ENCODE measurements at places on chromosomes 11 and 22.

DNA sequence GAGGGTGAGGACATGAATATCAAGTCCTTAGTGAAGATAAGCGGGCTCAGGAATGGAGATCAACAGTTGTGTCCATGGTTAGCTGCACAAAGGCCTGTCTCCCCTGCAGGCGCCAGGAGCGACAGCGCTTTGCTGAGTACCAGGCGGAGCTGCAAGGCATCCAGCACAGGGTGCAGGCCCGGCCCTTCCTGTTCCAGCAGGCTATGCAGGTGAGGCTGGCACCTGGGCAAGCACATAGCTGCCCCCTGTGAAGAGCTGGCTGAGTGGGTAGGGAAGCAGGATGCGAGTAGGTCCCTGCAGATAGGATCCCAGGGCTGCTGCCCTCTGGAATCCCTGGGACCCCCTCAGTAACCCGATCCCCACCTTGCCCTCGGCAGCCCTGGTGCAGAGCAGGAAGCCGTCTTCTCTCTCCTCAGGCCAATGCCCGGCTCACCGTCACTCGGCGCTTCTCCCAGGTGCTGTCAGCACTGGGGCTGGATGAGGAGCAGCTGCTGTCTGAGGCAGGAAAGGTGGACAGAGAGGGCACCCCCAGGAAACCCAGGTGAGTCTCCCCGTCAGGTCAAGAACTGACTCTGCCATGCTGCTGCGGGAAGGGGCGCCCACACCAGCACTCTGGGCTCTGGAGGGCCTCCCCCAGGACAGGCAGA lies 2.6 kb upstream of the SART1 start:
- DNase-seq, result no peak

GRCh38 chr11:20966489-20966888 lies 297.1 kb downstream of the NELL1 start:
- DNase-seq, result no peak

- DNase-seq, result no peak
Observed at GRCh38 chr11:84963240-84963639, 663.9 kb downstream of the DLG2 start.

GRCh38 chr11:122139595-122139866 lies 23.5 kb upstream of the BLID start:
- no peak for DNase-seq

GRCh38 chr11:91981995-91982394 lies 242.6 kb upstream of the FAT3 start:
- DNase-seq, result no peak

DNA sequence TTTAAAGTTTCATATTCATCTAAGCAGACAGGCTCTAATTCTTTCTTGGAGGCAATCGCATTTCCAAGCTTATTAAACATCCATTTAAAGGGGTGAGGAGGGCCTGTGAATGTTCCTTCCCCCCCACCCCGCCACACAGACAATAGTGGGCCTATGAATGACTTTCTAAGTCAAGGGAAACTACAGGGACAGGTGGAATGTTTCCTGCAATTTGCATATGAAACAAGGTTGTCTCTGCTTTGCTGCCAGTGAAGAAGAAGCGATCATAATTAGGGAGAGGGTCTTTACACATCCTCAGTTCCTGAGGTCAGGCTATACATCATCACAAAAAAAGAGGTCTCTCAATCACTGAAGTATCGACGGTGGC lies 127.9 kb upstream of the OPCML start:
- no peak for DNase-seq

GRCh38 chr22:32281072-32281471 lies 25.9 kb upstream of the SLC5A4 start:
- no peak for DNase-seq
